ENCODE measurements at places on chromosomes 1 and 21.
A peak's percentile ranks its signal among the peaks of the same experiment; 100 is the strongest.

GRCh38 chr1:171160639-171161354, 24.3 kb upstream of the FMO2 start:
- no peak for DNase-seq

DNA sequence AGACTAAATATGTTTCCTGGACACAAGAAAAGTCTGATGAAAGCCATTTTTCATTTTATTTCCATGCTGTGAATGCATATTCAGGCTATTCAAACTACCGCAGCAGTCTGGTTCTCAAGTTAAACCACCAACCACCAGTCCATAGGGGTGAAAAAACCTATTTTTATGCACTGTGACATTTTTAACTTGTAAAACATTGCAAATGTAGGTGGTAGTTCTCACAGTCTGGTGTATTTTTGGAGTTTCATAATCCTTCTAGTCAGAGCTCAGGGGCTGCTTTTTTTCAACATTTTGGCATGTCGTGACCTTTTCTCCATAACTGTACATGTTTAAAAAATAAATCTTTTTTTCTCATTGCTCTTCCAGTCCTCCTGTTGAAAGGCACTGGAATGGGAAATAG, 907.6 kb upstream of the ADGRL2 start:
- DNase-seq: no peak

- DNase-seq: peak; percentile 80
Observed at GRCh38 chr1:1200876-1201810, 5.2 kb downstream of the TNFRSF18 start.

GRCh38 chr1:66261364-66261763, 272.6 kb upstream of the SGIP1 start:
- no peak for DNase-seq

DNA sequence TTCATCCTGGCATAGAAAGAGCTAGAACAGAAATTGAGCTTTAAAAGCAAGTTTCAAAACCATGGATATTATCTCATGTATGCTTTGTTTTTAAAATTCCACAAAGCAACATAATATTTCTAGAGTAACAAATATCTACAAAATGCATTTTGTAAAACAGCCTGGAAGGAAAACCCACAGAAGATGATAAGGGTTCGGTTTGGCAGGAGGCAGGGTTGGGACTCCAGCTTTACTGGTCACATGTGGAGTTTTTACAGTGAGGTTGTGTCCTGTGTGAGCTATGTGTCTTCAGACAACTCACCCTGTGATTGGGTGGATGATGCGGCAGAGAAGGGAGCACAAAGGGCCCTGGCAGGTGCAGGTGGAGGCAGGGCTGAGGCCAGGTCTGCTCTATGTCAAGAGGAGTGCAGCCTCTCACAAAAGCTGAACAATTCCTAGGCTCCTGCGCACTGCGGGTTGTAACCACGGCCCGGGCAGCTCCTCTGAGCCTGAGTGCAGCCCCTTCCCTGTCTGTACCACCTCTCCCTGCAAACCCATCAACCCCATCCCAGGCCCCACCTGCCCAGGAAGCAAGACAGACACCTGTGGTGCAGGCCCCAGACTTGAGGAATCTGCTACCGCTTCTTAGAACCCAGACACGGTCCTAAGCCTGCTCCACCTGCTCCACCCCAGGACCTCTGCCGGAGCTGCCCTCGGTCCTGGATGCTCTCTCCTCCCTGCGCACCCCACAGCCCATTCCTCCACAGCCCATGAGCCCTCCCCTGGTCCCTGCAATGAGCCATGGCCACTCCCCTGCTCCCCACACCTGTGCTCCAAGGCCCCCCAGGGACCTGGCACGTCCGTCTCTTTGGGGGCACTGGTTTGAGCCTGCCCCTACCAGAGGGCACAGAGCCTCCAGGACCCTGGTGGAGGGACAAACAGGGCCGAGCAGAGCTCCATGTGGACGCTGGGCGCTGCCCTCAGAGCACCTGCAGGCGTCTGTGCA, 2.8 kb upstream of the COL18A1 start:
- DNase-seq: no peak

GRCh38 chr21:43294194-43294902, 125.5 kb downstream of the CRYAA start:
- no peak for DNase-seq

DNA sequence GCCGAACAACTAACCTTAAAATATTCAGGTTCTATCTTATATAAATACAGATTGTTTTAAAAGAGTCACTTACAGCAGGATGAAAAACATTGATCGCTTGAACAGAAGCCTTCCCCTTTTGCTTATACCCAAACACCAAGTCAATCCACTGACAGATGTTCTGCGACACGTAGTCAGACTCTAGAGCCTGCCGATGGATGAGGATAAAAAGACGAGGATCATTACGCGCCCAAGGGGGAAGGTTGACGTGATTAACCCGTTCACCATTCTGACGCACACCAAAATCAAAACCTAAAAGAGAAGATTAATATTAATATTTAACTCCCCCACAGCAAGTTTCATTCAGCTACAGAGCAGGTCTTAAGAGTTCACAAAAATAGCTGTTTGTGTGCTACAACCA, 59.4 kb upstream of the GNG4 start:
- no peak for DNase-seq

GRCh38 chr1:33268457-33268856, 12.2 kb downstream of the ZNF362 start:
- no peak for DNase-seq

- peak; percentile 76 for DNase-seq
Observed at GRCh38 chr1:17438318-17439249, 893 bp downstream of the RCC2 start.

- DNase-seq: no peak
Observed at GRCh38 chr21:17442165-17442564, 70.7 kb upstream of the CXADR start.

- DNase-seq: no peak
Observed at GRCh38 chr1:11266268-11267074, 4.1 kb upstream of the MTOR start.

GRCh38 chr1:94160811-94161210, 39.9 kb upstream of the ABCA4 start:
- no peak for DNase-seq

GRCh38 chr1:91755702-91756287, 130.2 kb downstream of the TGFBR3 start:
- DNase-seq: no peak

GRCh38 chr1:37764888-37765441, at the start of gene EPHA10:
EPHA10 (minus strand) TSS chr1:37765120; CDS start chr1:37765066, 54 bp downstream.
- DNase-seq: no peak

DNA sequence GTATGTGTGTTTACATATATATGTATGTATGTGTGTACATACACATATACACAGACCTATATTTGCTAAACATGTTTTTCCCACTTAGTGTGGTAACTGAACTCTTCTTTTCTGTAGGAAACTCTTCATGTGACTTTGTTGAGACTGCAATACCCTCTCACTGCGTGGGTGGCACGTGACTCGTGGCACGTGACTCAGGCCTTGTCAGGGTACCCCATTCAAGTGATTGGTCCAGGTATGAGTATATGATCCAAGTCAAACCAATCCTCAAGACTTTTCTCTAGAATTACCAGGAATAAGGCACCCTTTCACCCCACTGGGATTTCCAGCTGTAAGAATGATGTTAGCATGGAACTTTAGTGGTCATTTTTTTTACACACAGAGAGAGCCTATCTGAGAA, 149.2 kb upstream of the KCNK2 start:
- DNase-seq: no peak

DNA sequence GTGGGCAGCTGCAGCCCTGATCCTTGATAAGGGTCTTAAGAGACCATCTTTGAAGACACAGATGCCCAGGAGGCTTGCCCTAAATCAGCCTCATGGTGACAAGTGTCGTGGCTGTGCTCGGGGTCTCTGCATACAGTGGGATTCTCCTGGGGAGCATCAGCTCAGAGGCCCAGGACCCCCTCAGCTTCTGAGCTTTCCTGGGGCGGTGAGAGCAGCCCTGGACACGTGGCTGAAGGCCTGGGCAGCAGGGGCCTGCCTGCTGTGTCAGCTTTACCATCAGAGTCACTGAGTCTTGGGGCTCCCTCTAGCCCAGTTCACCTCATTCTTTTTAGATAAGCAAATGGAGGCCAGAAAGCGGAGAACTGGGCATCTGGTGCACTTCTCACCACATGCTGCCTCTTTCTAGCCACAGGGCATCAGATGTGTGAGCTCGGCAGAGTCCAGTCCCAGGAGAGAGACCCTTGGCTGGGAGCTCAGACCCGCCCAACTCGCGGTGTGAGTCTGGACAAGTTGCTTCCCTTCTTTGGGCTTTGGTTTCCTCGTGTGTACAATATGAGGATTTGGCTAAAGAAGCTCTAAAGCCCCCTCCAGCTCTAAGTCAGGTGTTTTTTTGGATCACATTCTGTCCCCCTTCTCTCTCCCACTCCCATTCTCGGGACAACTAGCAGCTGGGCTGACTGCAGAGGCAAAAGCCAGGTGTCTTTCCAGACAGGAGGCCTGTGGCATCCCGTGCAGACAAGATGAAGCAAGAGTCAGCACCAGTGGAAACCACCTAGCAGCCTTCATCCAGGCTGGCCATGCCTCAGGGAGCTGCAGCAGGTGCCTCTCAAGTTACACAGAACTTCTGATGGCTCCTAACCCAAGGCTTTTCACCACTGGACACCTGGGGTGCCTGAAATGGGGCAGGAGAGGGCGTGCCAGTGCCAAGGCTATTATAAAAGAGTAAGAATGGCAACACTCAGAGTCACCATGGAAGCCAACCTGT, 119.1 kb downstream of the KCNN3 start:
- DNase-seq: no peak

DNA sequence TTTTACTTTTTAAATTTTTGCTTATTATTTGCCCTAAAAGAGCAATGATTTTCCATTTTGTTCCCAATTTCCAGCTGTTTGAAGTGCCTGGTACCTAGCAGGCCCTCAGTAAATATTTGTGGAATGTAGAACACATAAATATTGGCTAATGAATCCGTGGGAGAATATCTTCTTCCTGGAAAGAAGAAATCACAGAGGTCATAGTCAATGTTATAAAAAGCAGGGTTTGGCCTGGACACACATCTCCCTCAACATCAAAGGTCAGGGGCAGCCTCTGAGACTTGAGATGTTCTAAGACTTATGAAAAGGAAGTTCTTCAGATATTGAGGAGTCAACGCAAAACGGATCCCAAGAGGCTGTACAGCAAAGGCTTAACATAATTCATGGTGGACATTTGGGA, 358.1 kb downstream of the HHAT start:
- DNase-seq: no peak

DNA sequence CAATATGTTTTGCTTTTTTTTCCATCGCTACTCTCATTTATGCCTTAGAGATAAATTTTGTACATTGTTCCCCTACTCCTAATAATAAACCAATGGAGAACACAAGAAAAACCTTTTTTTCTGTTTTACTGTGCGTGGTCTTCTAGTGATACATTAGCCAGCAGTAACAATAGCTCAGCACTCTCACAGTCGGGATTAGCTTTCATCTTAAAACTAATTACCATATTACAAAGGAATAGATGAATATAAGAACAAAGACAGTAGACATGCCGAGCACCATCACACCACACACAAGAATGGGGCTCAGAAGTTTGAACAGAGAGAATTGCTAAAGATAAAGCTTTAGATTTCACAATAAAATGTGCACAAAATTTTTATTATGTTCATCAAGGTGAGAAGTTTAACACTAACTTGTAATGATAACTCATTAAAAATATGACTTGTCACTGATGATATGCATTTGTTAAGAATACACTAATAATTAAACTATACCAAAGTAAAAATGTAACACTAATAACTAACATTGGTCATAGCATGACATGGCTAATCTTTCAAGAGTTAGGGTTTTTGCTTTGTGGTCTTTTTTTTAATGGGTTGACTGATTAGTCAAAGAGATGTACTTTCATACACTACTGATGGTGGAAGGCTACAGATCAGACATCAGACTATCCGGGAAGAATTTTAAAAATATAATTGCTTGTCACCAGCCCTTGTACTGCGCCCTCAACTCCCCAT, 61.8 kb downstream of the EXTL2 start:
- DNase-seq: no peak

DNA sequence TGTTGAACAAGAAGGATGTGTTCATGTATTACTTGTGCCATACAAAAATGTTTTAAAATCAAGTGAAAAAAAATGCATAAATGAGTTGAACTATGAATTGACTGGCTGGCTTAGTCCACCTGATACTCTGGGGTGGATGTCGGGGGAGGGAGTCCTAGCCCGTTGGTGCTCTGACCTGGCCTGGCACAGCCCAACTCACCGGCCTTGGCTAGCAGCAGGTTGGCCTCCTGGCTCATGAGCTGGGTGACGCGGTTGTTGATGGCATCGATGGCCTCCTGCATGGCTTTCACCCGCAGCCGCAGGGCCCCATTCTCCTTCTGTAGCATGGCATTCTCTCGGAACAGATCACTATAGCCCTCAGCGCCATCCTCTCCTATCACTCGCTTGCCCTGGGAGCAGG, 21.6 kb downstream of the KIF21B start:
- no peak for DNase-seq

DNA sequence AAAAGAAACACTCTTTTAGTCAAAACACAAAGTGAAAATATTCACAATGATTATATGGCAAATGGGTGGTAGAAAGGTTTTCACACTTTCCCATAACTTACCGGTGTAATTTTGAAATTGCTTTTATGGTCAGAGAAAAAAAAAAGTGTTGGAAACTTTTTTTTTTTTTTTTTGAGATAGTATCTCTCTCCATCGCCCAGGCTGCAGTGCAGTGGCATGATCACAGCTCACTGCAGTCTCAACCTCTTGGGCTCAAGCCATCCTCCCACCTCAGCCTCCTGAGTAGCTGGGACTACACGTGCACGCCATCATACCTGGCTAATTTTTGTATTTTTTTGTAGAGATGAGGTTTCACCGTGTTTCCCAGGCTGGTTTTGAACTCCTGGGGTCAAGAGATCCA, 3.3 kb downstream of the IFNGR2 start:
- DNase-seq: no peak

GRCh38 chr1:195754874-195755273, 853.4 kb downstream of the KCNT2 start:
- DNase-seq: no peak

- no peak for DNase-seq
Observed at GRCh38 chr21:37416914-37417313, 50.3 kb downstream of the DYRK1A start.

- peak; percentile 69 for DNase-seq
Observed at GRCh38 chr21:46605767-46606426, 1.0 kb upstream of the S100B start.

Measured in activated CD4-positive, alpha-beta memory T cell treated with anti-CD3 and anti-CD28 coated beads, Interleukin-2, amount 10 ng/mL, durations not matched to agents 7 days and 5 days (primary cell).